Activated T-helper 2 cell treated with anti-CD3 and anti-CD28 coated beads, Interferon-gamma antibody, Interleukin-2, Interleukin-4, amounts not matched to agents 10 μg/mL and 5 μg/mL and 100 μg/mL, durations not matched to agents 14 hours and 24 hours and 36 hours (primary cell): ENCODE measurements at places on chromosomes 12 and 14. TPM values are rescaled to one million over a fixed set of nuclear protein-coding genes. Genes with fewer than 3 reads are reported as not detected.

DNA sequence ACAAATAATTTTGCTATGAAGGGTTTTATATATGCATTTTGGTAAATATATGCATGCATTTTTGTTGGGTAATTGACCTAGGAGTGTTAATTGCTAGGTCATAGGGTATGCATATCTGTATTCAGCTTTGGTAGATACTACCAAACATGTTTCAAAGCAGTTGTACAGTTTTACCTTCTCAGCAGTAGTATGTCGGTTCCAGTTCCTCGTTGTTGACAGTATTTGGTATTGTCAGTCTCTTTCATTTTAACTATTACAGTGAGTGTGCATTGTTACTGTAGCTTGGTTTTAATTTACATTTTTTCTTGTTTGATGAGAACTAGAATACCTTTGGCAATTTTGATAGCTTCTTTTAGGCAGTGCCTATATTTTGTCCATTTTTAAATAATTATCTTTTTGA is 98.9 kb downstream of the ARID2 start:
- DNase-seq: no peak

DNA sequence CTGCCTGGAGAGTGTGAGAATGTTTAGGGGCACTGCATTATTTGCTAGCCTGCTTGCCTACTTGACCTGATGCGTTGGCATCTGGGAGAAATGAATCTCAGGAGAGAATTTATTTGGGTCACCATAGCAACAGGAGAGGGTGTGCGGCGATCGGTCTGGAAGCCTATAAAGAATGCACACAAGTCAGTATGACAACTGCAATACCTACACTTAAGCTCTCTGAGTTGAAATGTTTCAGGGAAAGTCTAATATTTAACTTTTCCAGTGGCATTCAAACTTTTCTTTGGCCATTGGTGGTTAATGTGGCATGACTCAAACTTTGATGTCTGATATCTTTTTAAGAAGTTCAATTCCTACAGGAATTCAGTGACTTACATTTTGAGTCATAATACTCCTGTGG is 205.1 kb downstream of the NEDD1 start:
- no peak for DNase-seq

- no peak for DNase-seq
Observed at GRCh38 chr12:53995002-53995377, 5.0 kb upstream of the HOXC9 start.

- DNase-seq: no peak
Observed at GRCh38 chr14:69092840-69093422, 60.0 kb downstream of the DCAF5 start.

DNA sequence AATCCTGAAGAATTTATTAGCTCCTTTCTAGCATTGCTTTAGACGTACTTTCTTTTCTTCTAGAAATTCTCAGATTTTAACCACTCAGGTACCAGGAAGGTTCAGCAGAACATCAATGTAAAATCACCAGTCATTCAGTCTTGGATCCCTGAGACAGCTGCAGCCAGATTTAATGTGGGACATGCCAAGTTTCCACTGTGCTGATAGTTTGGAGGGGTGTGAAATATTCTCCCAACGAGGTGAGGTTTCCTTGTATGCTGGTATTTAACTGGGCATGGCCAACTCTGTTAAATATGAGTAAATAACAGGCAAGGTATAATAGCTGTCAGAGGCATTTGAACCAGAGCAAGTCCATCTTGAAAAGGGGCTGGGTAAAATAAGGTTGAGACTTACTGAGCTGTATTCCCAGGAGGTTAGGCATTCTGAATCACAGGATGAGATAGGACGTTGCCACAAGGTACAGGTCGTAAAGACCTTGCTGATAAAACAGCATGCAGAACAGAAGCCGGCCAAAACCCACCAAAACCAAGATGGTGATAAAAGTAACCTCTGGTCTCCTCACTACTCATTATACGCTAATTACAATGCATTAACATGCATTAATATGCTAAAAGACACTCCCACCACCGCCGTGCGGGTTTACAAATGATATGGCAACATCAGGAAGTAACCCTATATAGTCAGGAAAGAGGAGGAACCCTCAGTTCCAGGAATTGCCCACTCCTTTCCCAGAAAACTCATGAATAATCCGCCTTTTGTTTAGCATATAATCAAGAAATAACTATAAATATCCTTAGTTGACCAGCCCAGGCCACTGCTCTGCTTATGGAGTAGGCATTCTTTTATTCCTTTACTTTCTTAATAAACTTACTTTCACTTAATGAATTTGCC is 75.2 kb upstream of the RASSF8 start:
- no peak for DNase-seq

The PNP gene
- 133 and 137 TPM in 2 replicates for total RNA-seq
